ENCODE measurements at places on chromosomes 3 and 15. TPM values are rescaled to one million over a fixed set of nuclear protein-coding genes. Genes with fewer than 3 reads are reported as not detected.
A peak's percentile ranks its signal among the peaks of the same experiment; 100 is the strongest.

Gene HTR3E
- not detected for total RNA-seq

Gene KIF15
- 9.6 TPM for total RNA-seq

- DNase-seq = peak; percentile 82
These were observed 46.7 kb downstream of the UBE3A start for GRCh38 chr15:25391971-25392721.

GRCh38 chr15:60118146-60118545, 114.0 kb downstream of the FOXB1 start:
- no peak for DNase-seq

DNA sequence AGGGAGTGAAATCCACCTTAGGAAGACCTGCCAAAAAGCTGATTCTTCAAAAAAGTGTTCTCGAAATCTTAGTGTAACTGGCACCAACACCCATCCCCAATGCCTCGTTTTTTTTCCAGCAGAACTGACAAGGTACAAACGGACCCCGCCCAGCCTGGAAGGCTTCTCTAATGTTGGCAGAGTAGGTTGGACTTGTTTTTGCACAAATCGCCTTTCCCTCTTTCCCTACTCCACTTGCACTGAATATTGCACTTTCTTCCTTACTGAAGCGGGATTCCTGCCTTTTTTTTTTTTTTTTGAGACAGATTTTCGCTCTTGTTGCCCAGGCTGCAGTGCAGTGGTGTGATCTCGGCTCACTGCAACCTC, 544 bp upstream of the TIMMDC1 start:
- DNase-seq = peak; percentile 54

Measured in muscle of leg (tissue), 16 donors.